Activated CD8-positive, alpha-beta memory T cell treated with anti-CD3 and anti-CD28 coated beads for 4 hours (primary cell): ENCODE measurements at places on chromosomes 16 and 17.

DNA sequence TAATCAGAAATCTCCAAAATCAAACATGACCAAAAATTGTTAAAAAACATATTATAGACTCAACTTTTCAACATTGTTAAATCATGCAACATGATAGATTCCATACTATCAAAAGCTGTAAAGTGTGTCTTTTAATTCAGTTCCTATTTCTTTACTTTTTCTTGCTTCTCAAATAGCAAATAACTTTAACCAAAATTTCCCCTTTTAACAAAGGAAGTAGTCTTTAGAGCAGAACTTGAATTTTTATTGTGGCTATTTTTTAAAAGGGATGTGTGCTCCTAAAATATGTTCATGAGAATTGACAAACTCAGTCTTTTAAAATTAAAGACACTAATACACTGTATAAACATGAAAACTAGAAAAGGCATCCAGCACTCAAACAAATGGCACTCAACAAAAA lies 49.1 kb downstream of the SPAG9 start:
- no peak for DNase-seq

GRCh38 chr16:62029947-62030346 lies 6.3 kb downstream of the CDH8 start:
- DNase-seq: no peak

- DNase-seq: no peak
Measured at GRCh38 chr16:3601614-3602319, 9.6 kb downstream of the SLX4 start.

- DNase-seq: no peak
Measured at GRCh38 chr16:15773968-15774367, 82.9 kb downstream of the MYH11 start.

DNA sequence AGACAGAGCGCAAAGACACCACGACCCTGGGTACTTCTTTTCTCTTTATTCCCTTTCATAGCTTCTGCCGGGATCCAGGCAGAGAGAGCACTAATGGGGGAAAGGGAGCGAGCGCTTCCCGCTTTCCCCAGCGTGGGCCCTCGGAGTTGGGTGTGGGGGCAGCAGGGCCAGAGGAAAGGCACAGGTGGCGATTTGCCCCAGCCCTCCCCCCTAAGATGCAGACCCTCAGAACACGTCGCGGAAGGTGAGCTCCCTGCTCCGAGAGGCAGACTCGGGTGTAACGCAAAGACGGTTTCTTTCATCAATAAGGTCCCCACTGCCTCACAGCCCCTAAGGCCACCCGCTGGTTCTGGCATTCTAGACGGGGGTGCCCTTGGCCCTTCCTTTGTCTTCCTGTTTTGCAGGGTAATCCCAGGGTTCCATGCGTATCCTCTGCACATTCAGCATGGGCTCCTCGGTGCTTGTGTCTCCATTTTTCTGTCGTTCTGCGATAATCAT lies 570 bp upstream of the NME3 start:
- DNase-seq: no peak

GRCh38 chr17:75680431-75680830 lies 13.3 kb downstream of the SAP30BP start:
- no peak for DNase-seq

GRCh38 chr17:9290226-9290613 lies 268.9 kb downstream of the NTN1 start:
- DNase-seq: no peak

DNA sequence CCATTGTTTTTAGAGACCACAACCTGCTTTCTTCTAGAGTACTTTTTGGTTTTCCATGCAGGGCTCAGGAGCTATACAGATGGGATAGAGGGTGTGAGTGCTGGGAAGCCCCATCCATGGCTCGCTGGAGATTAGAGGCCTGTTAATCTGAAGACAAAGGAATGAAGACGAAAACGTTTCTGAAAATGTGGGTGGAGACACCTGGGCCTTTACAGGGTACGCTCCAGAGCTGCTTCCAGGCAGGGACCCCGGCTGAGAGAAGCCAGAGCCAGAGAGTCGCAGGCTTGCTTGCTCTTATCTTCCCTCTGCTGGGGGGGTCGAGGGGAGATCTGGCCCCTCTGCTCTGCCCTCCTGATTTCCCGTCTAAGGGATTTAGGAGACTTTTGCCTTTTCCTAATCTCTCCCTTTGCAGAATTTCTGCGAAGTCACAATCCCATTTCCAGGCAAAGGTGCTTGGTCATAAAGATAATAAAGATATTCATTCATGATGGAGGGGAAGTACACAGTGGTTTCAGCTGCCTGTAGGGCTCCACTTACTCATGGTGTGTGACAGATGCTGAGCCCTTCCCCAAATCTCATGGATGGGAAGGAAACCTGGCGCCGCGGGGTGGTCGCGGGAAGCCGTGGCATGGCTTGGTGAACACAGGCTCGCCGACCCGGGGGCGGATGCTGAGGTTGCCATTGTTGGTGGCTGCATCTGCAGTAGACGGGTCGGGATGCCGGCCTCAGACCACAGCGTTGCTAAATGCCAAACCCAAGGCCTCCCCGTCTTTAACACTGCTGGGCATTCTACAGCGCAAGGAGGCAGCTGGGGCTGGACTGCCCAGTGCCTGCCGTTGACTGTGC lies 4.8 kb upstream of the SOCS3 start:
- no peak for DNase-seq

- DNase-seq: no peak
Measured at GRCh38 chr17:66764506-66764905, 70.4 kb upstream of the CACNG5 start.

GRCh38 chr16:85704900-85705846 lies 16.4 kb upstream of the GINS2 start:
- no peak for DNase-seq

DNA sequence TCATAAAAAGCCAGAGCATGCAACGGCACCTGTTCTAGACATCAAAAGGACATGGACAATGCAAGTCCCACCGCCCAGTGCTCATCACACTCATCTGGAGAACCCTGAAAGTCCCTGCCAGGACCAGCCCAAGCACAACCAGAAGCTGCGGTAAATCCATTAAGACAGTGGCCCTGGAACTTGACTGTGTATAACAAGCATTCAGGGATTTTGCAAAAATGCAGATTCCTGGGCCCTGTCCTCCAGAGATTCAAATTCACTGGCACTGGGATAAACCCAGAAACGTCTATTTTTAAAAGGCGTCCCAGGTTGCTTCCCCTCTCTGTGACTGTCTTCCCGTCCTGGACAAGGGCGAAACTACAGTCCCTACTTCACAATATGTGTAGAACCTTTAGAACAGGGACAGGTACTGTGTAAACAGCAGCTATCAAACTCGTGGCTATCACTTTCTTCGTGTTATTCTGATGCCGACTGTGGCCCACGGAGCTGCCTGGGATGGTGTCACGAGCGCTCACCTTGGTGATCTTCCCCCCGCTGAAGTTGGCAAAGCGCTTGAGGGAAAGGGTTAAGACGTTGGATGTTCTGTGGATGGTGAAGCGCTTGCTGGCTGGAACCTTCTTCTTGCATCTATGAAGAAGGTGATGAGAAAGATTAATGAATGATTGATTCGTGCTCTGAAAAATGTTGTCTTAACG lies 22.3 kb downstream of the USP36 start:
- no peak for DNase-seq

GRCh38 chr17:57038486-57038885 lies 46.6 kb upstream of the AKAP1 start:
- no peak for DNase-seq

DNA sequence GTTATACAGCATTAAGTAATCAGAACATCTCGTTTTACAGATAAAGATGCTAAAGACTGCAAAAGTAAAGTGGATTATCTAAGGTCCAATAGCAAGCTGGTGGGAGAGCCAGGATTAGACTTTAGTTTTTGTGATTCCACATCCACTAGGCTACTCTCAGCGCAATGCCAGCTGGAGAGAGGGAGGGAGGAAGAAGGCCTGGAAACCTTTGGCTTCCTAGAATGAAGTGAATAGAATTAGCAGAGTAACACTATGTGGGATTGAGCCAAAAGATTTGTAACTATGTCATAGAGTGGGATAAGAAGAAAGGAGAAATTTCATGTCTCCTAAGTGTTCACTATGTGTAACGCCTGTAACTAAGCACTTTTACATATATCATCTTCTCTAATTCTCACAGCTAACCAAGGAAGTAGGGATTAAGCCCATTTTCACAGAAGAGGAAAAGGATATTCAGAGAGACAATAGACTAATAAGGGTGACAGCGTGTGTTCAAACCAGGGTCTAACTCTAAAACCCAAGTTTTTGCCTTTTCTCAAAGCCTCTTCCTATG lies 25.4 kb upstream of the NSRP1 start:
- no peak for DNase-seq
